Ovary (tissue), 10 donors: ENCODE measurements at places on chromosomes 5 and 9. TPM values are rescaled to one million over a fixed set of nuclear protein-coding genes. Genes with fewer than 3 reads are reported as not detected.

Gene CD274
- 0.57 TPM for polyA plus RNA-seq

Gene NR5A1
- 31.8 TPM for polyA plus RNA-seq

Gene RALGPS1
- 2.3 TPM for polyA plus RNA-seq

Gene ELAVL2
- polyA plus RNA-seq: 0.45 TPM

Gene TLX3
- 0.05 TPM for polyA plus RNA-seq

Gene F2RL2
- 0.06 TPM for polyA plus RNA-seq

Gene PCDHGB4
- polyA plus RNA-seq: 3.1 TPM

Gene EIF4EBP3
- 16.0 TPM for polyA plus RNA-seq

Gene ACOT12
- polyA plus RNA-seq: not detected

Gene PCDHA6
- polyA plus RNA-seq: 0.33 TPM

Gene ATOX1
- polyA plus RNA-seq: 72.8 TPM

Gene PTGES
- 0.63 TPM for polyA plus RNA-seq

Gene TAF1L
- not detected for polyA plus RNA-seq

Gene ST8SIA4
- 0.61 TPM for polyA plus RNA-seq

Gene SHC3
- 0.05 TPM for polyA plus RNA-seq

Gene LCN15
- not detected for polyA plus RNA-seq

Gene DEPDC1B
- 0.42 TPM for polyA plus RNA-seq

Gene DOCK8
- polyA plus RNA-seq: 1.4 TPM

Gene NELFB
- 10.9 TPM for polyA plus RNA-seq

Gene TRIP13
- polyA plus RNA-seq: 2.5 TPM

Gene FRRS1L
- polyA plus RNA-seq: 10.2 TPM

Gene PDE6A
- polyA plus RNA-seq: 0.68 TPM

Gene SPINK7
- polyA plus RNA-seq: not detected

Gene AFF4
- 19.5 TPM for polyA plus RNA-seq

Gene PIP5KL1
- 0.35 TPM for polyA plus RNA-seq

Gene SGTB
- 8.4 TPM for polyA plus RNA-seq

Gene SURF6
- polyA plus RNA-seq: 24.0 TPM

Gene INIP
- 7.4 TPM for polyA plus RNA-seq

Gene SPTLC1
- polyA plus RNA-seq: 77.7 TPM

Gene LEAP2
- polyA plus RNA-seq: 0.64 TPM

Gene TEK
- polyA plus RNA-seq: 22.2 TPM

Gene PCDHGA9
- polyA plus RNA-seq: 2.3 TPM

Gene PHYHD1
- 41.1 TPM for polyA plus RNA-seq

Gene RPL12
- polyA plus RNA-seq: 3,825 TPM

Gene DND1
- 0.98 TPM for polyA plus RNA-seq
